GM06990 (cell line): ENCODE measurements at places on chromosomes 1 and 21.

- DNase-seq = no peak
These were observed 871.4 kb upstream of the PRMT6 start for GRCh38 chr1:106185089-106185488.

GRCh38 chr1:33575324-33575879, 103.0 kb downstream of the ZSCAN20 start:
- DNase-seq = no peak

- DNase-seq = no peak
These were observed 5.7 kb downstream of the LBR start for GRCh38 chr1:225422031-225422605.

GRCh38 chr21:15062606-15062965, 2.2 kb downstream of the NRIP1 start:
- no peak for DNase-seq

DNA sequence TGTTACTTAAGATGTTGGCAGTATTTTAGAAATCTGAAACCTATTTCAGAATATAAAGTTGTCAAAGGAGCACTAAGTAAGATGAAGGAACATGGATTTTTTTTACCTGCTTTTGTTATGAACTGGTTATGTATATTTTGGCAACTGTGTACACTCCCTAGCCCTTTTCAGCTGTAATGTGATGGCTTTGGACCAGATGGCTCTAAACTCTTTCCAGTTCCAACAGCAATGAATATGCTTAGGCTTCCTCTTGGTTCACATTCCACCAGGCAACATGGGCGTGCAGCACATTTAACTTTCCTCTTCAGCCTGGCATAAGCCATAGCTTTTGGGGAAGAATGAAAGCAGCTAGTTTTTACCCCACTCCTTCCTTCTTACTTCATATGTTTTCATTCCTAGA, 95.6 kb upstream of the ADAMTS5 start:
- no peak for DNase-seq

DNA sequence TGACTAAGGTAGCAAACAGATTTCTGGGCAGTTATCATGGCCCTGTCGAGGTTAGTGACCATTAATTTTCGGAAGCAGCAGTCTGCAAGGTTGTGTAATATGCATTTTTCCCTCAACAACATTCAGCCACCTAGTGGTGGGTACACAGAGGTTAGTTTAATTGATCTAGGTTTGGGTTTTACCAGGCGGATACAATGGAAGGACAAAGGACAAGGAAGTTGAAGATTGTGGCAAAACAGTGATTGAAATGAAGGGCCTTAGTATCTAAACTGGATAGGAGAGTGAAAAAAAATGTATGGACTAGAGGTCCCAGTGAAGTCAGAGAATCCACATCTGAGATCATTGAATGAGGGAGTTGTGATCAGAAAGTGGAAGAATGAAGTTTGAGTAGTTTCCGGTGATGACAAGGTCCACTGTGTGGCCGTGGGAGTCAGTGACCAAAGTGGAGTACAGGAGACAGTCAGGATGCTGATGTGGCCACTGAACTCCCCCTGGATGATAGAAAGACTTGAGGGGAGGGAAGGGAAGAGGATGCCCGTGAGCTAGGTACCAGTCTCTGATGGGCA, 2.8 kb downstream of the ARMH1 start:
- no peak for DNase-seq

- DNase-seq = no peak
These were observed 25.3 kb upstream of the ATP5PO start for GRCh38 chr21:33940881-33941245.

- no peak for DNase-seq
These were observed 216.8 kb downstream of the TOMM20 start for GRCh38 chr1:234911787-234912186.

DNA sequence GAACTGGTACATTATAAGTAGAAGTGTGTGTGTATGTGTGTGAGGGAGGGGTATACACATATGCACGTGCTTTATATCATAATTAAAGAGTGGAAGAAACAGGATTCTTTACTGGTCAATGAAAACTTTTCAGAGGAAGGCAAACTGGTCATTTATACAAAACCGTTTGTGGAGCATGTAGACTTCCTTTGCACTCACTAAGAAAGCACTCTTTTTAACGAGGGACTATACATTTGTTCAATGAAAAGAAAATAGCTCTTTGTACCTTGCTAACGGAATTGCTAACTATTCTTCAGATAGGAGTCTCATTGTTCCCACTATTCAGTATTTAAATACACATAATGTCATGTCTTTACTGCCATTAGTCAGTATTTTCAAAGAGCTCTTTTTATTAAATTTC, 219.3 kb downstream of the ST6GALNAC3 start:
- DNase-seq = no peak

DNA sequence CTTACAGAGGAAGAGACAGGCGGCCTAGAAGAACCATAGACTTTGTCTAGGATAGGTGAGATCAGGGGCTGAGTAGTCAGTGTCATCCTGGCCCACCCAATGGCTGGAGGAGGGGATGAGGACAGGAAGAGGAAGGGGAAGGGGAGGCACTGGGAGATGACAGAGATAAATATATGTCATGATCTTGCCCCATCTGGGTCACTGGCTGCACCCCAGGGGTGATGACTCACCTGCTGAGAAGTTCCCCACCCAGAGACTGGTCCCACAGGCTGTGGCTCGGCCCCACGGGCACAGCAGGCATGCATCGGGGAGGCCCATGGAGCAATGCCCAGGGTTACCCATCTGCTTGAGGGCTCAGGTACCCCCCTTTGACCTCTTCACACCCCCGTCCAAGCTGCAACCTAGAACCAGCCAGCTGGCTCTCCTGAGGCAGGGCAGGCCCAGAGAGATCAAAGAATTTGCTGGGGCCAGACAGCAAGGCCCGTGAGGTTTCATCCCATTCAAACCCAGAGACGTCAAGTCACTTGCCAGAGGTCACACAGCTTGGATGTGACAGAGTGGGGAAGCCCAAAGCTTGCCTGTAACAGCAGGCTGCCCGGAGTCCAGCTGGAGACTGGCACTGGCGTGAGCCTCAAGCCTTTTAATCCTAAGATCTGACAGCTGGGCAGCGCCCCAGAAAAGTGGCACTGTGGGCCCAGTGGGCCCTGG, 34.7 kb upstream of the CASZ1 start:
- DNase-seq = no peak

- DNase-seq = peak; percentile 74
These were observed 29.9 kb upstream of the RPTN start for GRCh38 chr1:152188673-152189591.

- DNase-seq = no peak
These were observed 11.4 kb downstream of the TMEM81 start for GRCh38 chr1:205072881-205073280.

- DNase-seq = no peak
These were observed 36.9 kb upstream of the DISP1 start for GRCh38 chr1:222777977-222778376.

DNA sequence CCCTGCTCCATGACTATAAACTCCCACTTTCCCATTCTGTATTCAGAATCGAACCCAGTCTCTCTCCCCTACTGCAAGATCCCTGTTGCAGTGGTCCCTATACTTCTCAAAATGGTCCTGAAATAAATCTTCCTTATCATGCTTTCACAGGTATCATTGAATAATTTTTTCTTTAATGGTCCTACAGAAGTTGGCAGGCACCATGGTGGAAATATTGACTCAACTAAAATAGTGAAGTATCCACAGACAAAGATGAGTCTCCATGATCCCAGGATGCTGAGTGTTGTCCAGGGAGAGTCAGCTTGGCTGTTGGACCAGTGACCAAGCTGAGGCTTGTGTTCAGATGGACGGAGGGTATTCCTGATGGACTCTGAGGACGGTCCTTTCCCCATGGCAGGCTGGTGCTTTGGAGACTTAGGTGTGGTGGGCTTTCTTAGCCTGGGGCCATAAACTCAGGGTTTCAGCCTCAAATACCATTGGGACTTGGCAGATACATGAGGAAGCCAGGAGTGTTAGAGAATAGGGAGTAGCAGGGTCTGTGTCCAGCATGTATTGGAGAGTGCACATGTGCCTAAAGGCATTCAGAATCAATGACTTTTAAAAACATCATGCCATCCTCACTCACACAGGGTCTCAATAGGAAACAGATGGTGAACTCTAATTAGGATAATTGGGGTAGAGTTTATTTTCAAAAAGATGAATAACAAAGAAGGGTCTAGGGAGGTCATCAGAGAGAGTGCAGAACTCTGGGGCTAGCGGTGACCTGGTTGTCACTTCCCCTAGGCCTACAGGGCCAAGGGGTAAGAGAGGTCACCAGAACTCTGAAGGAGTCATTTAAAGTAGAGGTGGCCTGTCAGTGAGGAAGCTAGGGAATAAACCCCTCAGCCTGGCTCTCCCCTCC, 19.8 kb downstream of the TINAGL1 start:
- no peak for DNase-seq

- no peak for DNase-seq
These were observed 41.0 kb upstream of the SYNC start for GRCh38 chr1:32743380-32744070.

DNA sequence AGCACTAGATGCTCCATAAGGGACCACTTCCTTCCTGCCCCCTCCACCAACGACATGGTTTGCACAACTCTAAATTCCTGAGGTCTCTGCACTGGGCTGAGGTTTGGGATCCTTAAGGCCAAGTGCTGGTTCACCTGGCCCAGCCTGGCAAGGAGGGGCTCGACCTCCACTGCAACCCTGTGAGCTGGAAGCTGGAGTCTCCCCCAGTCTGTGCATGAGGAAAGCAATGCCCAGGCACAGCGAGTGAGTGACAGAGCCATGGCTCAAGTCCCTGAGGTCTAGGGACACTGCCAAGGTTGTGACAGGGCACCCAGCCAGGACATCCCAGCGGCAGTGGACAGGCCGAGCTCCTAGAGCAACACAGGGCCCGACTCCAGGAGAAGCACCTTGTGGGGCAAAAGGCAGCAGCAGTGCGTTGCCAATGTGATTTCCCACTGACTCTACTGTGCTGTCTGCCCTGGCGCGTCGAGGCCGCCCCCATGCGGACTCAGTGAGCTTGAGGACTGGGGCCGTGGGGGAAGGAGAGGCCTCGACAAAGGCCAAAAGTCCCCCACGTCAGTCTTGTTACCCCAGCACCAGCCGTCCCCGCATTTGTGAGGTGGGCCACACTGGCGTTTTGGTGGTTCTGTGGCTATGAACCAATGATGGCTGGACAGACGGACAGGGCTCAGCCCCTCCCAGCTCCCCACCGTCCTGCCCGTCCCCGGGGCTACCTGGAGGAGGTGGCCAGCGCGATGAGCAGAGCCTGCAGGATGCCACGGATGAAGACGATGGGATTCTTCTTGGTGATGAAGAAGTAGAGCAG, 30.0 kb downstream of the PODN start:
- DNase-seq = no peak

DNA sequence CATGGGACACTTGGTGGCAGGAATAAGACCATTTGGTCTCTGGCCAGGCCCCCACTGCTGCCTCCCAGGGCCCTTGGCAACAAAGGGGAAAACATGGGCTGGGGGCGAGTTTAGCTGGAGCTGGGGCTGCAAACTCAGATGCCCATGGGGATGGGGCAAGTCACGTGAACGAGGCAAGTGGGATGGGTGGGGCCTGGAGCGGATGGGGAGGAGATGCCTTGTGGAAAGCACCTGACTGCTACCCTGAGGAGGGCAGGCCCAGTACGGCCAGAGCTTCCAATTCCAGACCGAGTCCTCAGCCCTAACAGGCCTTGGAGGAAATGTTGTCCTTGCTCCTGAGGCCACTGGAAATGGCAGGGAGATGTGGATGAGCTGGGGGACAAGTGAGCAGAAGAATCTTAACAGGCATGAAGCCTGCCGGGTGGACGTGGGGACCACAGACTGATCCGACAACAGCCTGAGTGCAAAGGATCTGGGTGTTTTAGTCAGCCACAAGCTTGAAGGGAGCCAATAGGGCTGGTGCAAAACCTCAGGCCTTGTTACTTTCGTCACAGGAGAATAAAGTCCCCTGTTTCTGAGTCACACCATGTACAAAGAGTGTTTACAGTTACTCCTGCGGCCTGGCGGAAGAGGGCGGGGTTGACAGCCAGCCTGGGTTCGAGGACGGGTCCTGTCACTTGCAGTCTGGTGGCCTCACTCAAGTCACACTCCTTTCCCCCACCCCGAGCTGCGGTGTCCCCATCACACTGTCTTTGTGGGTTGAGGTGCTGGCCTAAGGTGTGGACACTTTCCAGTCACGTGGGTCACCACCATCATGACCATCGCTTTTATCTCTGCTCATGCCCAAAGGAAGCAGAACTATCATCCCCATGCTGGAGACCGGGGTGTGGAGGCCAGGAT, 19.1 kb downstream of the RUNX3 start:
- DNase-seq = peak; percentile 18

DNA sequence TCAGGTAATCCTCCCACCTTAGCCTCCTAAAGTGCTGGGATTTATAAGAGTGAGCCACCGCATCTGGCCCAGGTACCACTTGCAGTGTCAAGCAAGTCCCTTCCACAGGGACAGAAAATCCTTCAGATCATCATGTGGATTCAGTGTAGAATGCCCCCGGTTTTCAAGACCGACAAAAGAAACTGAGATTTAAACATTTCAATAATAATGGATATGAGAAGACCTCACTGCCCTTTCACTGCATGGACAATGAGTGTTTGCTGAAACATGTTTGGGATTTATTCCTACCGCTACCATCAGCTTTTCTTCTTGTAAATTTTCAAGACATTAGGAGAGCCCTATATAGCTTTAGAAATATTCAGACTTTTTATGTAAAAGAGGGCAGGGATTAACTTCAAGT, 41.5 kb downstream of the HTR6 start:
- DNase-seq = no peak

DNA sequence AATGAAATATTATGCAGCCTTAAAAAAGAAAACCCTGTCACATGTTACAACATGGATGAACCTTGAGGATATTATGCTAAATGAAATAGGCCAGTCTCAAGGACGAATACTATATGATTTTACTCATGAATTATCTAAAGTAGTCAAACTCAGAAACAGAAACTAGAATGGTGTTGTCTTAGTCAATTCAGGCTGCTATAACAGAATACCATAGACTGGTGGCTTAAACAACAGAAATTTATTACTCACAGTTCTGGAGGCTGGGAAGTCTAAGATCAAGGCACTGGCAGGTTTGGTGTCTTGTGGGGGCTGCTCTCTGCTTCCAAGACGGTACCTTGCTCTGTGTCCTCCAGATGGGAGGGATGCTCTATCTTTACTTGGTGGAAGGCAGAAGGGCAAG, 113.8 kb upstream of the DNAH14 start:
- DNase-seq = no peak

- no peak for DNase-seq
These were observed 677 bp downstream of the PRKAA2 start for GRCh38 chr1:56645677-56646305.

GRCh38 chr1:96329121-96329520, 392.5 kb upstream of the PTBP2 start:
- no peak for DNase-seq

- DNase-seq = no peak
These were observed 390.4 kb downstream of the TGFB2 start for GRCh38 chr1:218735436-218736032.

DNA sequence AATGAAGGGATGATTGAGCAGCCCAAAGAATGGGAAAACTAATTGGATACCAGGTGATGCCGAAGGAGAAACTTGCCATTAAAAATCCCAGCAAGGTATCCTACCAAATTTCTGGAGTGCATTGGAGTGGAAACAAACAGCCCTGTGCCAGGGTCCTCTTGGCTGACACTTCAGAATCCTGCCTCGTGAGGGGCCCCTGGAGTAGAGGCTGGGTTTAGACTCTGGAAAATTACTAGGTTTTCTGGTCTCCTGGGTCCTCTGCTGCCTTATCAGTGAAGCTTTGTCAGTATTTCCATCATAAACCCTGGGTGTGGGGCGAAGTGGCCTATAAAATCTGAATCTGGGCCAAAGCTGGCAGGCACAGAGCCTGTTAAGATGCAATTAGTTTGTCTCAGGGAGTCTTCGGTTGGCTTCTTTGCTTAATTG, 289.2 kb upstream of the USP24 start:
- no peak for DNase-seq

GRCh38 chr1:243471754-243472745, 216.2 kb downstream of the SDCCAG8 start:
- no peak for DNase-seq
